ENCODE measurements at places on chromosomes 7 and 10. TPM values are rescaled to one million over a fixed set of nuclear protein-coding genes. Genes with fewer than 3 reads are reported as not detected.

DNA sequence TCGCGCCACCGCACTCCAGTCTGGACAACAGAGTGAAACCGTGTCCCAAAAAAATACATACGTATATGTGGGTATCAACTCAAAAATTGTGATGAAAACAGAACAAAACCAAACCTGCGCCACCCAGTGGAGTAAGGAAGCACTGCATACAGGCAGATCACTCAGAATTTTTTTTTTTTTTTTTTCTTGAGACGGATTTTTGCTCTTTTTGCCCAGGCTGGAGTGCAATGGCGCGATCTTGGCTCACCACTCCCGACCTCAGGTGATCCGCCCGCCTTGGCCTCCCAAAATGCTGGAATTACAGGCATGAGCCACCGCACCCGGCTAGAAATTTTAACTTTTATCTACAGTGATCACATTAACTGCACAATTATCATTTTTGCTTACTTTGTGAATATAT lies 9.1 kb upstream of the TMEM236 start:
- no peaks in the 10 kb centered on the region for H3K36me3 ChIP-seq
- no peaks in the 10 kb centered on the region for H3K27me3 ChIP-seq
- peak; percentile 68 for DNase-seq

DNA sequence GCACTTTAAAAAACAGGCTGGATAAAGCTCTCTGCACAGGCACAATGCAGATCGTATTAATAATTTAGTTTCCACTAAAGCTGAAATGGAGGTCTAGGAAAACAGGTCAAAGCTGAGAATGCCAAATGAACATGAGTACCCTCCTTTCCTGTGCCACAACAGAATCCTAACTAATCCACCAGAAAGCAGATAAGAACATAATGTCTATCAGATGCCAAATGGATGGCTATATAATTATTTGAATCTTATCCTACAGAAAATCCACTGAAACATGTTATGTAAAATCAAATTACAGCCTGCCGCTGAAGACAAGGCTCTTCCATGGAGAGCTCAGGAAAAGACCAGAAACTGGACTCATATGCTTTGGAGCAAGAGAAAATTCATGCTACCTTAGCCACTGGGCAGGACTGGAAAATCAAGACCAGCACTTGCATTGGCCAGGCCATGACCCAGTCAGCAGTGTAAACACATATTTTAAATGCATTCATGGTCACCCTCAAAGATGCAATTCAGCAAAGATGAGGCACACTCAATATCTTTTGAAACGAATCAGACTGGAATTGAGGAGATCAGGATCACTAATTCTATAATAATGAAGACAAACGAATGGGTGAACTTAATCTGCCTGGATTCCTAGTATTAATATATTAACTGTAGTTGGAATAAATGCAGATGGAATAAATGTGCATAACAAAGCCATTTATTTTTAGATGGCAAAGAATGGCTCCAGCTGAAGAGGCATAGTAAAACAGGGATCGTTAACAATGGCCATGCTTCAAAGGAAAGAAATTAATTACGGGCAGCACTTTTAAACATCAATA lies 13.2 kb downstream of the ANK3 start:
- no peaks in the 10 kb centered on the region for H3K27me3 ChIP-seq
- H3K4me1 ChIP-seq = peaks cover 21% of the 10 kb centered on the region
- no peaks in the 10 kb centered on the region for H3K36me3 ChIP-seq
- H3K27ac ChIP-seq = no peak overlapping the region
- DNase-seq = no peak
- H3K4me3 ChIP-seq = no peak overlapping the region

DNA sequence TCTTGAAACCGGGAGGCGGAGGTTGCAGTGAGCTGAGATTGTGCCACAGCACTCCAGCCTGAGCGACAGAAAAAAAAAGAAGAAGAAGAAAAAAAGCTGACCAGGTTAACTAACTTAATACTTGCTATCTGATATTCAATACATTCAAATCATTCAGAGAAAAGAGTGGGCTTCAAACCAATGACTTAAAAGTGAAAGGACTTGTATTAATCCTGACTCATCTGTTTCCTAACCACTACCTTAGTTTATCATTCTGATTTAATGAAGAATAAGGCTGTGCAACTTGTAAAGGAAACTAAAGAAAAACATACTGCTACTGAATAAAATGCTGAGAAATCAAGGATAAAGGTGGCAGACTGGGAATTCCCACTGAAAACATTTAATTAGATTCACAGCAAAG lies 128.4 kb downstream of the NRBF2 start:
- H3K36me3 ChIP-seq = peaks cover 62% of the 10 kb centered on the region
- no peaks in the 10 kb centered on the region for H3K27me3 ChIP-seq

DNA sequence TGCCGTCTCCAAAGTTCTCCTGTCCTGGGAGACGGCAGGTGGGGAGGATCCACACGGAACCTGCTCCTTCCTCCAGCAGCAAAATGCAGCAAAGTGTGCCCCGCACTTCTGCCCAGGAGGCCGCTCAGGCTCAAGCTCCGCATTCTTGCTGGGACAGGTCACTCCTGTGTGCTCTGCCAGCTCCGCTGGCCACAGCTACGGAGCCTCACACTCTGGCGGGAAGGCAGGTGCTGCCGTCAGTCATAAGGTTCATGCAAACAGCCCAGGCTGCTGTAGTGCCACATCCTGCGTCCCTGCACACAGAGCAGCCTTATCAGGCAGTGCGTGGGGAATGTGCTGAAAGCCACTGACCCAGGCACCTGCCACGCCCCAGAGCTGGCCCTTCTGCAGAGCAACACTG lies 22.4 kb downstream of the ADGRA1 start:
- no peak overlapping the region for H3K4me3 ChIP-seq
- H3K4me1 ChIP-seq = no peaks in the 10 kb centered on the region
- H3K36me3 ChIP-seq = peaks cover 18% of the 10 kb centered on the region
- H3K27me3 ChIP-seq = peaks cover 6% of the 10 kb centered on the region
- no peak for DNase-seq
- H3K27ac ChIP-seq = no peak overlapping the region

DNA sequence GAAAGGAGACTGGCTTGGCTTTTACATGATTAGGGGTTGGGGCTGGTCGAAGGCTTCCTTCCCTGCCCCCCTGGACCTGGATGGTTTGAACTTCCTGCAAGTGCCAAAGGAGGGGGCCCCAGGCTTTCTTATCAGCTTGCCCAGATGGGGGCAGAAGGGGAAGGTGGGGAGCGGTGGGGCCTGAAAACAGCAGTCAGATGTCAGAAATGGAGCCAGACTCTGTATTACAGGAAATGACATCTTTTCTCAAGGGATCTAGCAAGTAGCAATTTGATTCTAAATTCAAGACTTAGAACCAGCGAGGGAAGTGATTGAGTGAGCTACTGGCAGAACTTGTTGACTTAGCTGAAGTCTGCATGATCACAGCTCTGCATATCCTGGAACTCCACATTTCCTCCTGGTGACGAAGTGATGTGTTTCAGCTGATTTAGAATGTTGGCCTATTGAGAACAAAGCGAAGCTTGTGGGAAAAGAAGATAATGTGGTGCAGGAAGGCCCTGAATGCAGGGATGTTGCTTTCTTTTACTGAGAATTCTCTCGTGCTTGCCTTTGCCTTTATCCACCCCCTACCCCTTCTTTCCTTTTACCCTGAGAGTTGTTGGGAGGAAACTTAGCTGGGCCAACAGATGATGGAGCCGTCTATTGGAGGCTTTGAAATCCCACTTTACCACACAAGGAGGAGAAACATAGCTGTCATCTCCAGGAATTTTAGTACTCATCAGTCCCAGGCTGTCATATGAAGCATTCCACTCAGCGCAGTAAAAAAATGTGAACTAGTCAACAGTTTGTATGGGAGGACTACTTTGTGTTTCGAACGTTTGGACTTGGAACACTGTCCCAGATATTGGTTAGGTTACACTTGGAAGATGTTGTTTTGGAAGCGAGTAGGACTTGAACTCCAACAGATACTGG lies 43.2 kb downstream of the CCNY start:
- H3K27me3 ChIP-seq = no peaks in the 10 kb centered on the region
- no peaks in the 10 kb centered on the region for H3K36me3 ChIP-seq
- H3K4me3 ChIP-seq = no peak overlapping the region
- DNase-seq = peak; percentile 34

- H3K27ac ChIP-seq = no peak overlapping the region
- no peak for DNase-seq
- H3K36me3 ChIP-seq = no peaks in the 10 kb centered on the region
- no peak overlapping the region for H3K4me3 ChIP-seq
Measured at GRCh38 chr7:116696707-116697106, 24.7 kb downstream of the MET start.

DNA sequence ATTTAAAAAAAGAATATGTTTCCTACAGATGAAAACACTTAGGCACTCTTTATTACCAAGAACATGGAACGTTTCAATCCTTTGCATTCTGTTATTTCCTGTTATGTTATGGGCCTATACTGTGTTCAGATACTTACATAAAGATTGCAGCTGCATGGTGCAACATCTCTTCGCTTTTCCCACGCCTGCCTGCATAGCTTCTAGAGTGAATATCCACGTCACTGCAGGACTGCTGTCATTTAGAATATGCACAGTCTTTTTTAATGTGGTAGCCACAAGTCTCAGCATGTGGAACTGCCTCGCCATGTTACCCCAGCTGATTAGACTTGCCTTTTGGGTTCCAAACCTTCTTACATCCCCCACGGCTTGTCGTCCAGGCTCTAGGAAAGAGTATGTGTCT lies 69.6 kb upstream of the GATA3 start:
- no peak overlapping the region for H3K27ac ChIP-seq
- H3K27me3 ChIP-seq = no peaks in the 10 kb centered on the region
- peaks cover 5% of the 10 kb centered on the region for H3K4me1 ChIP-seq

GRCh38 chr7:117176206-117176605 lies 146.7 kb downstream of the WNT2 start:
- H3K27me3 ChIP-seq = no peaks in the 10 kb centered on the region
- no peak overlapping the region for H3K4me3 ChIP-seq
- H3K36me3 ChIP-seq = no peaks in the 10 kb centered on the region

GRCh38 chr10:551373-552252 lies 137.9 kb downstream of the DIP2C start:
- H3K27ac ChIP-seq = peak overlapping the region; percentile 36
- no peaks in the 10 kb centered on the region for H3K27me3 ChIP-seq
- H3K4me3 ChIP-seq = no peak overlapping the region
- no peak for DNase-seq
- H3K36me3 ChIP-seq = no peaks in the 10 kb centered on the region

Gene CDHR3
- 19.1 TPM for total RNA-seq

Gene NOS3
- 6.6 TPM for total RNA-seq

Gene ARHGEF5
- 104 TPM for total RNA-seq
